Mucosa of descending colon (tissue), 3 donors: ENCODE measurements at places on chromosomes 4 and X. TPM values are rescaled to one million over a fixed set of nuclear protein-coding genes. Genes with fewer than 3 reads are reported as not detected.

Gene CLDN22
- not detected for total RNA-seq

Gene SASH3
- 6.1 TPM for total RNA-seq

Gene UGT2B17
- total RNA-seq, result 534 TPM

Gene SORCS2
- 1.5 TPM for total RNA-seq

DNA sequence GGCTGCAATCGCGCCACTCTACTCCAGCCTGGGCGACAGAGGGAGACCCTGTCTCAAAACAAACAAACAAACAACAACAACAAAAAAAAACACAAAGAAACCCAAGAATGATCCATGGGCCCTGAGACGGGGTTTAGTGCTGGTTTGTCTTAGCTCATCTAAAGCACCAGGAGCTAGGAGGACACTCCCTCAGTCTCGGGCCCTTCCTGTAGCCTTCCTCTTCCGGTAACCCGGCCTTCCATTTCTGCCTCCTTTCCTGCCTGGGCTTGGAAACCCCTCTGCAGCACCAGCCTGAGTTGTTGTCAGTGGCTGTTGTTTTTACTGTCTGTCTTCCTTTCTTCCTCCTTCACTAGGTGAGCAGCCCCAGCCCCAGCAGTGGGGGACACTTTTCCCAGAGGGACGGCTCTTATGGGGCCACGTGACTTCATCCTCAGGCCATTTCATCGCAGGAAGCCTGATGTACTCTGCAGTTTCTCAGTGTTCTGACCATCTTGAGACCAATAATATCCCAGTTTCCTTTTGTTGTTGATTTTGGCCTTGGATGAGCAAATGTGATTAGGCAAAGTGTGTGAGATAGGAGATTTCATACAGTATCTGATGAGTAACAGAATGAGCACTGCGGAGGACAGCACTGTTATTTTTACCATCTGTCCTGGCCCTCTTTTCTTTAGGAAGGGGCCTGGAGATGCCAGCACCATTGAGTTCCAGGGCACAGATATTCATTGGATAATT is 90.1 kb downstream of the ANAPC4 start:
- no peak for DNase-seq

DNA sequence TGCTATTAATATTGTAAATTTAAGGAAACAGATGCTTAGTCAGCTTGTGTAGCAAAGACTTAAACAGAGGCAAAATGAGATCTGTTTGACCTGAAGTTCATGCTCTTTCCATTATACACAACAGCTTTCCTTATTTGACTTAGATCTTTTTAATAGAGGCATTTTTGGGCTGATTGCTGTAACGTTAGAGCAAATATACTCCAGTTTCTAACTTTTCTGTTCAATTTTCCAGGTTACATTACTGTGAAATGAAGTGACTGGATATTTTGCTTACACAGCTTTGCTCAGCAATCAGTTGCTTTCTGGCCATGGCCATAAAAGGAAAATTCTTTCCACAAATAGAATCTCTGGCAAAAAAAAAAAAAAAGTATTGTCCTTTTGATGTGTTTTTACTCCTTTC is 146.2 kb downstream of the PCDH7 start:
- no peak for DNase-seq

DNA sequence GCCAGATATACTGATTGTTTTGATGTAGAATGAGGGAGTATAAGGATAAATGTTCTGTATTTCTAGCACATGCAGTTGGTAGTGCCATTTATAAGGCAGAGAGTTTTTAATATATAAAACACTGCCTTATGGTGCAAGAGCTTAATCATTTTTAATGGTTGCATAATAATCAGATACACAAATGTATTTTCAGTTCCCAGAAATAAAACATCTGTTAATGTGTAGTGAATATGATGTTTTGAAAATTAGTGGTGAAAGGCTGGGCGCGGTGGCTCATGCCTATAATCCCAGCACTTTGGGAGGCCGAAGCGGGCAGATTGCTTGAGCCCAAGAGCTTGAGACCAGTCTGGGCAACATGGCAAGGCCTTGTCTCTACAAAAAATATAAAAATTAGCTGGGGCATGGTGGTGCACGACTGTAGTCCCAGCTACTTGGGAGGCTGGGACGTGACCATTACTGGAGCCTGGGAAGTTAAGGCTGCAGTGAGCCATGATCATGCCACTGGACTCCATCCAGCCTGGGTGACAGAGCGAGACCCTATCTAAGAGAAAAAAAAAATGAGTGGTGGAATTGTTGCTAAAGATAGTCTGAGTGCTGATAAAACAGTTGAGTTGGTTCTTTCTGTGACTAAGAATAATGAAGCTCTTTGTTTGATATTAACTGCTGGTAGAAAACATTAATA is 29.3 kb downstream of the CLCN3 start:
- no peak for DNase-seq

DNA sequence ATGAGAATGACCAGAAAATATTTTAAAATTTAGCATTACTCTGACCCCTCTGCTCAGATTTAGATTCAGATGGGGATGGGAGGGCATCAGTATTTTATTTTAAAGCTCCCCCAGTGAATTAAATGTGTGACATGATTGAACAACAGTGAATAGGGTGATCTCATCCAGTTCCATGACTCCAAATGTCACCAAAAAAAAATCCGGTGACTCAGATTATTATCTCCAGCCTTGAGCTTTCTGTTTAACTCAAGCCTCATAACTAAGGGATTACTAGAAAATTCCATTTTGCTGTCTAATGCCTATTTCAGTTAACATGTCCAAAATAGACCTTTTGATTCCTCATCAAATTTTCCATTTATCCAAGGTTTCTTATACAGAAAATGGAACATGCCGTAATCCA is 121.8 kb upstream of the TMEM47 start:
- DNase-seq, result no peak

- no peak for DNase-seq
Observed at GRCh38 chrX:53263597-53264094, 17.7 kb downstream of the IQSEC2 start.

- DNase-seq, result no peak
Observed at GRCh38 chr4:180960743-180961401, 1282.3 kb upstream of the TENM3 start.

DNA sequence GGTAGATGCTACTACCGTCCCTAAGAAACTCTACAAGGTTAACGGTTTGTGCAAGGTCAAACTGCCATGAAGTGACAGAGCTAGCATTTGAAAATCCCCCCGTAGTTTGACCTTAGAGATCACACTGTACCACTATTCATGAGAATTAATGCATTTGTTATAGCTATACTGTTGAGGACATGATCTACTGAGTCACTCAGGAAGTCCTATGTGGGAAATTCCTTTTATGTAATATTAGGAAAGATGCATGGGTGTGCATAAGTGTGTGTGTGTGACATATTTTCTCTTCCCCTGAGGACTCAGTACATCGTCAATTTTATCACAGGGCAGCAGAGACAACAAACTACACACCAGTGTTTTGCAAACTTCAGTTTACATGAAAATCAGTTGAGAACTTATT is 141.1 kb downstream of the FBXW7 start:
- no peak for DNase-seq

DNA sequence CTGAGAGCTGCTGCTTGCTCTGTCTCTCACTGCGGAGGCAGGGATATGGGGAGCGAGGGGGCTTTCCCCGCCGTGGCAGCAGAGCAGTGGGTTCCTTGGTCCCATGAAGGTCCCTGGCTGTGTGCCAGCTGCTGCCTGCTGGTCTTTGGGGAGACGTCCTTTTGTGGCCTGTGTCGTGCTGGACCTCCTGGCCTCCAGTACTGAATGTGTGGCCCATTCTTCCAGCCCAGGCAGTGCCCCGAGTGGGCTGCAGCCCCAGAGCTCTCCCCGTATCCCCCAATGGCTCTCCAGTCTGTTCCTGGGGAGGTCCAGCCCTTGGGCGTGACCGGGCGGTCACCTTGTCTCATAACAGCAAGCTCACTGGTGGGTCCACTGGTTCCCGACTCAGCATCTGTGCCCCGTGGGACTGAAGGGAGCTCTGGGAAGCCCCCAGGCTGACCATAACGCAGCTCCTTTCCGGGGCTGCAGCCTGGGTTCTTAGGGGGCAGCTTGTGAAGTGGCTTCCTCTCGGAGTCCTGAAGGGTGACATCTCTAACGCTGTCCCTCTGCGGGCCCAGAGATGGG is 115.6 kb downstream of the SMIM20 start:
- DNase-seq, result no peak

GRCh38 chr4:170729897-170730296 is 640.1 kb upstream of the AADAT start:
- DNase-seq, result no peak
